AG08395 (cell line): ENCODE measurements at places on chromosomes 16 and 17.

DNA sequence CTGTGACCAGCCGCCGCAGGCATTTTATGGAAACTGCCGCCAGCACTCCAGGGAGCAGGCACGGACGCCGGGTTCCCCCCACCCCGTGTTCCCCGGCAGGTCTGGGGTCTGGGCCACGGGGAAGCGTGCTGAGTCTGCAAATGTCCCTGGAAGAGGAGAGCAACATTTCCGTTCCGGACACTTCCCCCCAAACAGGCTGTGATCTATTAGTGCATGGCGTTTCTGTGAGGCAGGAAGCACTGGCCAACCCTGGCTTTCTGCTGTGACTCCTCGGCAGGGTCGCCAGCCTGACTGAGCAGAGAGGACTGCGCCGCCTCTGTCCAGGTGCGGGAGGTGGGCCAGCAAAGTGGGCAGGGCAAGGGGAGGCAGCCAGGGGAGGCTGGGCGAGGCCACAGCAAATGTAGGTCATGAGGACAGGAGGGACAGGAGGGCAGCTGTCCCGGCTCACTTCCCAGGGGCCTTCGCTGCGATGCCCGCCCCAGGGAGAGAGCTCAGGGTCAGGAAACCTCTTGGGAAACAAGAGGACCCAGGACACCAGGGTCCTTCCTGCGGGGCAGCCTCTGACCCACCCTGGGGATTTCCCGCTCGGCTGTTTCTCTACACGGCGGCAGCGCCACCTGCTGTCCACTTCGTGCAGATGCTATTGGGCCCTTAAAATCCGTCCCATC lies 9.5 kb downstream of the FOXF1 start:
- DNase-seq: peak; percentile 76

- no peak for DNase-seq
These were observed 220 bp upstream of the ARHGAP44 start for GRCh38 chr17:12789075-12789480.

DNA sequence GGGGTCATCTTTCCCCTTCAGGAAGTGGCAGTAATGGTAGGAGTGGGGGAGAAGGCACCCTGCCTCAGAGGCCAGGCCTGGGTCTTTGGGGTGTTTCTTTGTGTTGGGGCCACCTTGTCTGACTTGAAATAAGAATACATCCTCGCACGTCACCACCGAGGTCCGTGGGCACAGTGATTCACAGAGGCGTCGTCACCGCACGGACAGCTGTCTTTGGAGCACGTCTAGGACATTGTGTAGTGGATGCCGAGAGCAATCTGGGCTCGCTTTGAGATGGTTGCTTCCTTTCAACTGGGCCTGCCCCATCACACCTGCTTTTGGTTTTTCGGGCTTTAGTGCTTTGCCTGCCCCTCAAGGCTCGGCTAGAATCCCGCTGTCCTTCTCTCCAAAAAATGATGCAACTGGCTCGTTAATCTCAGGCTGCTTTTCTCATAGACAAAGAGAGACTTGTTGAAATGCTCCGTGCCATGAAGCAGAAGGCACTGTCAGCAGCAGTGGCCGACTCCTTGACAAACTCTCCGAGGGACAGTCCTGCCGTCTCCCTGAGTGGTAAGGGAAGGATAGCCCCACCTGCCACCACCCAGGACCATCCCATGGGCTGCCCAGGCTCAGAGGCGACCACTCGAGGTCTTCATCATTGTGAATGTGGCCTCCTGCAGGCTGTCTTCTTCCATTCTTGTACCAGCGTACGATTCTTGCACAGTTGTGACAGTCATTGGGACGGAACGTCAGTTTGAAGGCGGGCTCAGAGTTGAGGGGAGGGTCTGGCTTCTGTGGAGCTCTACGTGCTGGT lies 24.0 kb downstream of the GINS2 start:
- no peak for DNase-seq

GRCh38 chr16:73125850-73126524 lies 78.1 kb upstream of the ZFHX3 start:
- DNase-seq: peak; percentile 88

GRCh38 chr16:20865420-20866131 lies 34.6 kb downstream of the DCUN1D3 start:
- peak; percentile 50 for DNase-seq

DNA sequence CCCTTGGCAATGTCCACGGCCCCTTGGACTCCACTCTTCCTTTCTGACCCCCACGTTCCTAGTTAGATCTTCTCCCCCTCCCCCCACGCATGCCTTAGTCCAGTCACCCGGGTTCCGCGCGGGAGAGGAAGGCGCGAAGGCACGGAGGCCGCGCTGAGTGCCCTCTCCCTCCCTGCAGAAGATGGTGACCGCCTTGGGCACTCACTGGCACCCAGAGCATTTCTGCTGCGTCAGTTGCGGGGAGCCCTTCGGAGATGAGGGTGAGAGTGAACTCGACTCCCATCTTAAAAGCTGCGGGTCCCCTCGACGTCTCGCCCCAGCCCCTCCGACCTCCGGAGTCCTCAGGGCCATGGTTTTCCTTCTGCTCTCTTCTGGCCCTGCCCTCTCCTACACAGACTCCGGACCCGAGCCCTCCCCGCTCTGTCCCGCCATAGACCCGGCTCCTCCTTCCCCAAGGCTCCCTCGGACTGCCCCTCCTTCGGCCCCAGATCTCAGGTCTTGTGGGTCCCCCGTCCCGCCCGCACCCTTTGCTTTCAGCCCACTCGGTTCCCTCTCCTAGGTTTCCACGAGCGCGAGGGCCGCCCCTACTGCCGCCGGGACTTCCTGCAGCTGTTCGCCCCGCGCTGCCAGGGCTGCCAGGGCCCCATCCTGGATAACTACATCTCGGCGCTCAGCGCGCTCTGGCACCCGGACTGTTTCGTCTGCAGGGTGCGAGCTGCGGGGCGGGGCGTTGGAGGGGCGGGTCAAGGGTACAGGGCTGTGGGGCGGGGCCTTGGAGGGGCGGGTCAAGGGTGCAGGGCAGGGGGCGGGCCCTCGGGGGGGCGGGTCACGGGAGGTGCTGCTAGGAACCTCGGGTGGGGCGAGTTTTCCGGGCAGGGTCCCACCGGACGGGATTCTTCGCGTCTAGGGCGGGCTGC lies 4.6 kb downstream of the TGFB1I1 start:
- no peak for DNase-seq

GRCh38 chr16:83967091-83967490 lies 953 bp upstream of the NECAB2 start:
- DNase-seq: no peak

DNA sequence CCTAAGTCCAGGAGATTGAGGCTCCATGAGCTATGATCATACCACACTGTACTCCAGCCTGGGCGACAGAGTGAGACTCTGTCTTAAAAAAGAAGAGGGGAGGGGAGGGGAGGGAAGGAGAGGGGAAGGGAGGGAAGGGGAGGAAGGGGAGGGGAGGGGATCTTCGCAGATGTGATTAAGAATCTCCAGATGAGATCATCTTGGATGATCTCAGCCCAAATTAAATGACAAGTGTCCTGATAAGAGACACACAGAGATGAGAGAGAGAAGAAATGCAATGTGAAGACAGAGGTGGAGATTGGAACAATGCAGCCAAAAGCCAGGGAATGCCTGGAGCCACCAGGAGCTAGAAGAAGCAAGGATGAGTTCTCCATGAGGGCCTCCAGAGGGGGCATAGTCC lies 70.1 kb downstream of the EMP2 start:
- DNase-seq: no peak
